T-helper 2 cell treated with Interferon-gamma antibody and Interleukin-4, amounts not matched to agents 5 μg/mL and 100 μg/mL, for 36 hours (primary cell): ENCODE measurements at places on chromosomes 7 and 10.
A peak's percentile ranks its signal among the peaks of the same experiment; 100 is the strongest.

DNA sequence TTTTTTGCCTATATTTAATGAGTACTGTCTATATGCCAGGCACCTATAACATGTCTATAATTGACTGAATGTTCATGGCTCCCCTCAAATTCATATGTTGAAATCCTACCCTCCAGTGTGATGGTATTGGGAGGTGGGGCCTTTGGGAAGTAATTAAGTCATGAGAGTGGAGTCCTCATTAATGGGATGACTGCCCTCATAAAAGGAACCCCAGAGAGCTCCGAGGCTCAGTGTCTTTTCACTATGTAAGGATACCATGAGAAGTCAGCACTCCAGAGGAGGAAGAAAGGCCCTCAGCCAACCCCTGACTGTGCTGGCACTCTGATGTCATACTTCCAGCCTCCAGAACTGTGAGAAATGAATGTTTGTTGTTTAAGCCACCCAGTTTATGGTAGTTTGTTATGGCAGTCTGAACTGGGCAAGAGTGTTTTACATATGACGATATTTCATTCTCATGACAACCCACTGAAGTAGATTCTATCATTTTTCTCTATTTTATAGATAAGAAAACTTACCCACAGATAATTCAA lies 61.1 kb upstream of the PCGF5 start:
- DNase-seq, result no peak
- peaks cover 2% of the 10 kb centered on the region for H3K36me3 ChIP-seq
- H3K4me1 ChIP-seq, result peaks cover 20% of the 10 kb centered on the region

- H3K36me3 ChIP-seq, result no peaks in the 10 kb centered on the region
- DNase-seq, result no peak
- peaks cover 6% of the 10 kb centered on the region for H3K27me3 ChIP-seq
- H3K4me1 ChIP-seq, result no peaks in the 10 kb centered on the region
- H3K4me3 ChIP-seq, result no peak overlapping the region
Measured at GRCh38 chr10:131655101-131655849, 245.5 kb upstream of the PPP2R2D start.

DNA sequence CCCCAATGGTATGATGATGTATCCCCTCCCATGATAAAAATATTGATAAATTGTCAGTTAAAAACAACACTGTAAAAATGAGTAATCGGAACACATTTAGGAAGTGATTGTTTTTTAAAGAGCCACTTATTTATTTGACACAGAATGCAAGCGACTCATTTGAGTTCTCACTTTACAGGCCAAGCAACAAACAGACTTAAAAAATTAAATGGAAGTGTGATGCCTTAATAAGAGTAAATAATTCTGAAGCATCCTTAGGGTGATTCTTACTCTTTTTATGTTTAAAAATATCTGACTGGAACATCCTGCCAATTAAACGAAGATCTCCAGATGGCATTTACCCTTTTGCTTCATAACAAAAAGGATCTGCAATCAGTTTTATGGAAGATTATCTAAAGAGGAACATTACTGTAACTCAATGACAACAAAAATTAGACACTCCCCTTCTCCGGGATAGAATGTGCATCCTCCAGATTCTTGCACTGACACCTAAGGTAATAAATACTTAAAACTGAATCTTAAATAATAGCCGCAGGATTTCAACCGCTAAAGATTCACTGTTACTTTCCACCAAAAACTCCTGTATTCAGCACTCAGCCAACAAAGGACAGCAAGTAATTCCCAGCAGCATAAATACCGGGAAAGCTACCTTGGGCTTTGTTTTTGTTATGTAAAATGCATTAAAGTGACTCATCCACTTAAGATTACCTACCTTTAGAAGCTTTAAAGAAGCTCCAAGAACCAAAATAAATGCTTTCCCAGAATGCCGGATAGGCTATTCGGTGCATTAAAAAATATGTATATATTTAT lies 1.7 kb downstream of the CACNA2D1 start:
- no peak overlapping the region for H3K4me3 ChIP-seq
- H3K27ac ChIP-seq, result no peak overlapping the region
- no peaks in the 10 kb centered on the region for H3K4me1 ChIP-seq
- DNase-seq, result no peak

- DNase-seq, result no peak
- H3K27ac ChIP-seq, result no peak overlapping the region
- H3K4me1 ChIP-seq, result no peaks in the 10 kb centered on the region
- H3K36me3 ChIP-seq, result no peaks in the 10 kb centered on the region
Measured at GRCh38 chr10:112689327-112690072, 242.5 kb downstream of the VTI1A start.

DNA sequence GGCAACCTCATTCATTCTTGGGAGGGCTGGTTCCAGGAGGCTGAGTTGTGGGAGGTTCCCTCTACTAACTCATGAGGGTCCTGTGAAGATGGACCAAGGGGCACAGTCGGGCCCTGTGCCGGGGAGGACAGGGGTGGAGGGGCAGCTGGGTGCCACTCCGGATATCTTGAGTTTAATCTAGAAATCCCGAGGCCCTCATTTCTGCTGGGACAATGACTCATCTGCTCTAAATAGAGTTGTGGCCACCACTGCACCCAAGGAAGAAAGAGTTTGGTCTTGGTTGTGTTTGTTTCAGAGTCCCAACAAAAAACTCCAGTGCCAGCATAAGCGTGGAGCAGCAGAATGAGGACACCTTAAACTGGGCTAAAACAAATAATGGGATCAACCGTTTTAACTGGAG lies 82.4 kb downstream of the EBF3 start:
- H3K27ac ChIP-seq, result no peak overlapping the region
- DNase-seq, result no peak
- no peaks in the 10 kb centered on the region for H3K4me1 ChIP-seq
- H3K4me3 ChIP-seq, result no peak overlapping the region
- H3K36me3 ChIP-seq, result no peaks in the 10 kb centered on the region
- no peaks in the 10 kb centered on the region for H3K27me3 ChIP-seq

GRCh38 chr10:76031769-76032699 lies 600.6 kb downstream of the LRMDA start:
- H3K4me3 ChIP-seq, result no peak overlapping the region
- no peaks in the 10 kb centered on the region for H3K4me1 ChIP-seq
- H3K27ac ChIP-seq, result no peak overlapping the region
- H3K36me3 ChIP-seq, result no peaks in the 10 kb centered on the region
- H3K27me3 ChIP-seq, result no peaks in the 10 kb centered on the region

DNA sequence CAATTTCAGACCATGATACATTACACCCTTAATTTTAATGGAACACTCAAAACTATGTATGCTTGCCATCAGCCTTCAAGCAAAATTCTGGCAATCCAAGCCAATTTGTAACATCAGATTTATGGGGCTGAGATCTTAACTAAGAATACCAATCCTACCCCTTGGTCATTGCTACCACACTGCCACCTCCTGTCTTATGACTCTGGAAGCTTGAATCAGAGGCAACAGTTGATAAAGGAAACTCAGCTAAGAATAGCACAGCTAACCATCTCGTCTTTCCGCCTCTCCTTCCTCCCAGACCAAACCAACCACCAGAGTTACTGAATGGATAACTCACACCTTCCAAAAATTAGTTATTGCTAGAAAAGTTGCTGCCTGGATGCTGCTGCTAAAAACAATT lies 7.4 kb downstream of the IGF2BP3 start:
- peak; percentile 17 for DNase-seq
- H3K27me3 ChIP-seq, result peaks cover 34% of the 10 kb centered on the region
- no peak overlapping the region for H3K27ac ChIP-seq
- peaks cover 44% of the 10 kb centered on the region for H3K4me1 ChIP-seq
- peaks cover 28% of the 10 kb centered on the region for H3K36me3 ChIP-seq
- H3K4me3 ChIP-seq, result peak overlapping the region; percentile 17

DNA sequence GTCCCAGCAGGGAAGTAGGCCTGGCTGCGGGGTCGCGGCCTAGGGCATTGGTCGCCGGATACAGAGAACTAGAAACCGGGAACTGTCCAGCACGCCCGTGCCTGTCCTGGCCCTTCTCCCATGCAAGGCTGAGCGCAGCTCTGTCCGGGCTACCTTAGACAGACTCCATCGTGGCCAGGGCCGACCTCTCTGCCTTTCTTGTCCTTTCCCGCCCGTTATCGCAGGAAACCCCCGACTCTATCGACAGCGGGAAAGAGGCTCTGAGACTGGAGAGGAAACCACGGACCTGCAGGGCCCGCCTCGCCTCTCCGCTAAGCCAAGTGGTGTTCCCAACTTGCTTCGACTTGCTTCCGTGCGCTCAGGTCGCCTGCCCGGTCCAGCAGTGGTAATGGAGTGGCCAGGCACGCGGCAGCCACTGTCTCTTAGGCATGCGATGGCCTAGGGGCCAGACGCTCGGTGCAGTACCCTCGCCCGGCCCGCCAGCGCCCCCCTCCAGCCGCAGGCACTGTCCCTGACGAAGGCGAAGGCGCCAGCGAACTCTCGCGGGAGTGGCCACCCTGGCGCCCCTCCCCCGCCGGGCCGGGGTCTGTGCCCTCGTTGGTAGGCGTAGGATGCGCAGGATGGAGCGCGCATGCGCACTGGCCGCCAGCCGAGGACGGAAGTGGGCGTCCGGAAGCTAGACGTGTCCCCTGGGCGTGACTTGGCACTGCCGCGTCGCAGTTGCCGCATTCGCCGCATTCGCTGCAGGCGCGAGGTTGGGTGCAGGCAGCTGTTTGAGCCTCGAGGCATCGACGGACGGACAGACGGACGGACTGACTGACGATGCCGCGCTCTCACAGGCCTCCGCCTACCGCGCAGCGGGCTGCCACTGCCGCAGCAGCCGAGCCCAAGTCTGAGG lies 54.4 kb downstream of the MCMBP start:
- no peaks in the 10 kb centered on the region for H3K27me3 ChIP-seq
- H3K4me3 ChIP-seq, result no peak overlapping the region
- DNase-seq, result no peak
- no peak overlapping the region for H3K27ac ChIP-seq

DNA sequence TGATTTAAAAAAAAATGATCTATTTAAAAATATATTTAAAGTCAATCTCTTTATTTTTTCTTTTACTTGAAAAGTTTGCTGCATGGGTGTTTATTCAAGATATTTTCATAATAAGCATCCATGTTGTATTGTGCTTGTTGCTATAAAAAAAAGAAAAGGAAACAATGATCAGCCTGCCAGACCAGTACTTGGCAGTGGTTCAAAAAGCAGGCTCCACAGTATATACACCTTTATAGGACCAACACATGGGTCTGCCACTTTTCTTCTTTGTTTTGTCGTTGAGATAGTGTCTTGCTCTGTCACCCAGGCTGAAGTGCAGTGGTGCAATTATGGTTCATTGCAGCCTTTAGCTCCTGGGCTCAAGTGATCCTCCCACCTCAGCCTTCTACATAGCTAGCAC lies 228.0 kb downstream of the TWIST1 start:
- H3K27ac ChIP-seq, result no peak overlapping the region
- no peak for DNase-seq
- no peaks in the 10 kb centered on the region for H3K27me3 ChIP-seq
- H3K4me3 ChIP-seq, result no peak overlapping the region
- H3K36me3 ChIP-seq, result no peaks in the 10 kb centered on the region

DNA sequence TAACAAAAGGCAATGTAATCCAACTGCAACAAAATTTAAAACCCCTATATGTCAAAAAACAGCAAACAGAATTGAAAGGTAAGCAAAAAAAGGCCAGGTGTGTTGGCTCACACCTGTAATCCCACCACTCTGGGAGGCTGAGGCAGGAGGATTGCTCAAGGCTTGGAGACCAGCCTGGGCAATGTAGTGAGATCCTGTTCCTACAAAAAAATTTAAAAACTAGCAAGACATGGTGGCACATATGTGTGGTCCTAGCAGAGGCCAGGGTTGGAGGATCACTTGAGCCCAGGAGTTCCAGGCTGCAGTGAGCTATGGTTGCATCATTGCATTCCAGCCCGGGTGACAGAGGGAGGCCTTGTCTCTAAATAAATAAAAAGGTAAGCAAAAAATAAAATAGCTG lies 212.1 kb upstream of the KLF14 start:
- DNase-seq, result no peak
- H3K27me3 ChIP-seq, result no peaks in the 10 kb centered on the region

- no peaks in the 10 kb centered on the region for H3K4me1 ChIP-seq
- H3K4me3 ChIP-seq, result no peak overlapping the region
- H3K27ac ChIP-seq, result no peak overlapping the region
- H3K36me3 ChIP-seq, result no peaks in the 10 kb centered on the region
- no peak for DNase-seq
- no peaks in the 10 kb centered on the region for H3K27me3 ChIP-seq
Measured at GRCh38 chr7:20737840-20738448, 48.7 kb downstream of the SP8 start.

- no peaks in the 10 kb centered on the region for H3K4me1 ChIP-seq
- no peaks in the 10 kb centered on the region for H3K36me3 ChIP-seq
- H3K27ac ChIP-seq, result no peak overlapping the region
Measured at GRCh38 chr10:98920807-98921206, 314.8 kb downstream of the HPSE2 start.

DNA sequence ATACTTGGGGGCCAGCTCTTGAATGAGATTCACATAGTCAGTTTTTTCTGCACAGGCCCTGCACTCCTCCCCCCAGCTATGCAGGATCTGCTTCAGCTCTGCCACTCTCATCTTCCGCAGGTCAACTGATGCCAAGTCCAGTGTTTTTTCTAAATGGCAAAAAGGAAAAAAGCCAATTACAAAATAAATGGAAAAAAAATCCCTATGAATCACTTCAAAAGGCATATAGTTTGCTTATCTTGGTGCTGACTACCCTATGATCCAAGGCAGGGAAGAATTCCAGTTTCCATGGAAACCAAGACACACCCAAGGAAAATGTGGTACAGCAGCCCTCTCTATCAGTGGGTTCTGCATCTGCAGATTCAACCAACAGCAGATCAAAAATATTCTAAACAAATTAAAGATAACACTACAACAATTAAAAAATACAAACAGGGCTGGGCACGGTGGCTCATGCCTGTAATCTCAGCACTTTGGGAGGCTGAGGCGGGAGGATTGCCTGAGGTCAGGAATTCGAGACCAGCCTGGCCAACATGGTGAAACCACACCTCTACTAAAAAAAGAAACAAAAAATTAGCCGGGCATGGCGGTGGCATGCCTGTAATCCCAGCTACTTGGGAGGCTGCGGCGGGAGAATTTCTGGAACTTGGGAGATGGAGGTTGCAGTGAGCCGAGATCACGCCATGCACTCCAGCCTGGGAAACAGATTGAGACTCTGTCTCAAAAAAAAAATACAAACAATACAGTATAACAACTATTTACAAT lies 17.6 kb downstream of the CDNF start:
- H3K4me3 ChIP-seq, result no peak overlapping the region
- H3K4me1 ChIP-seq, result peaks cover 7% of the 10 kb centered on the region
- H3K27me3 ChIP-seq, result peaks cover 1% of the 10 kb centered on the region
- no peak overlapping the region for H3K27ac ChIP-seq

- DNase-seq, result peak; percentile 15
- H3K36me3 ChIP-seq, result no peaks in the 10 kb centered on the region
- H3K27ac ChIP-seq, result no peak overlapping the region
- H3K4me1 ChIP-seq, result peaks cover 9% of the 10 kb centered on the region
- no peak overlapping the region for H3K4me3 ChIP-seq
Measured at GRCh38 chr7:28041508-28042314, 138.9 kb downstream of the JAZF1 start.
